Fibroblast of skin of scalp (primary cell): ENCODE measurements at places on chromosomes 2 and 18.

GRCh38 chr2:64629329-64629781, 24.4 kb downstream of the SERTAD2 start:
- DNase-seq, result no peak

DNA sequence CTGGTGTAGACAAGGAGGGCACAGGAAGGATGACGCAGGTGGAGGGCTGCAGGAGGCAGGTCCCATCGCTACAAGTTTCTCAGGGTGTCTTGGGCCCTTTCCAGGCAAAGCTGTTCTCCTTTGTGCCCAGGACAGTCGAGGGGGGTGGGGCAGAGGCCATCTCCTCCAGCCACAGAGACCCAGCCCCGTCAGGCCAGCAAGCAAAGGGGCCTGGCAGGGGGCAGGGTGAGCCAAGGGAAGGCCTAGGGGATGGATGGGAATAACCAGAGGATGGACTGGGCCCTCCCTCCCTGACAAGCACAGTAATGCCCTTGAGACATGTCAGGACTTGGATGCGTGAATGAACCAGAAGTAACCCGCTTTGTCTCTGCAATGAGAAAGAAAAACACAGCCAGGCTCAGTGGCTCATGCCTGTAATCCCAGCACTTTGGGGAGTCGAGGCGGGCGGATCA, 6.3 kb downstream of the TCF23 start:
- no peak for DNase-seq

DNA sequence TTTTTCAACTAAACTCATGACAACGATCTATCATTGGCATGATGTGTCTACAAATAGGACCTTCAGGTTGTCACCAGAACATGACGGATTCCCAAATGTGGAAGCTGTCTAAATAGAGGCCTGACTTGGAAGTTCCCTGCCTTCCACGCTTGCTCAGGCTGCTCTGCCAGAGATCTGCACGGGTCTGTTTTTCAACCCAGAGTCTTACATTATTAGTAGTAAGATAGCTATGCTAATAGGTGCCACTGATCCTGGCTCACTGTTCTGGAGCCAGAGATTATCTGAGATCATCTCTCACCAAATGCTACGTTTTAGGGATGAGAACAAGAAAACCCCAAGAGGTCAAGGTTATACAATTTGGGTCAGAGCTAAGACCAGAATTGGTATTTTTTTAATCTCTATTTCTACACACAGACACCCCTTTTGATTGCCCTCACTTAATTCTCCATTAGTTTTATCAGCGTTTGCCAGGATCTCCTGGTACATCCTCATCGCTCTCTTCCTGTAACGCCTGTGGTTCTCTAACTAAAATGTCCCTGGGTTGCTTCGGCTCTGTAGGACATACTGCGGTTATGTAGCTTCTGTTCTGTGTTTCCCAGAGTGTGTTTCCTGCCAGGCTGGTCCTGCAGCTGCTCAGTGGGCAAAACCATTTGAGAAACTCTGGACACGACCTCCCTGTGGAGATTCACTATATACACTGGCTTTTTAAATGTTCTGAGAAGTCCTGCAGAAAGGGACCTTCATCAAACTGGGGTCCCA, 5.7 kb downstream of the CDC42EP3 start:
- DNase-seq, result no peak

GRCh38 chr2:131037398-131038257, 55.6 kb downstream of the FAM168B start:
- no peak for DNase-seq

- no peak for DNase-seq
Measured at GRCh38 chr2:215032153-215032552, 106.3 kb downstream of the ABCA12 start.

DNA sequence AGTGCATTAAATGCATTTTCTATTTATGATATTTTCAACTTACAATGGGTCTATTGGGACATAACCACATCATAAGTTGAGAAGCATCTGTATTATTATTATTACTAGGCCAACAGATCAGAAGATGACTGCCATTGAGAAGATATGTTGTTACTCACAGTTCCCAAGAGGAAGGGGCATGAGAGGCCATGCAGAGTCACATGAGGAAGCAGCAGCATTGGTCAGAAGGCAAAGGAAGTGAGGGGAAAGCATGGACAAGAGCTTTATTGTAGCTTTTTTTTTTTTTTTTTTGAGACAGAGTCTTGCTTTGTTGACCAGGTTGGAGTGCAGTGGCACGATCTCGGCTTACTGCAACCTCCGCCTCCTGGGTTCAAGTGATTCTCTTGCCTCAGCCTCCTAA, 66.2 kb upstream of the LCLAT1 start:
- DNase-seq, result no peak

DNA sequence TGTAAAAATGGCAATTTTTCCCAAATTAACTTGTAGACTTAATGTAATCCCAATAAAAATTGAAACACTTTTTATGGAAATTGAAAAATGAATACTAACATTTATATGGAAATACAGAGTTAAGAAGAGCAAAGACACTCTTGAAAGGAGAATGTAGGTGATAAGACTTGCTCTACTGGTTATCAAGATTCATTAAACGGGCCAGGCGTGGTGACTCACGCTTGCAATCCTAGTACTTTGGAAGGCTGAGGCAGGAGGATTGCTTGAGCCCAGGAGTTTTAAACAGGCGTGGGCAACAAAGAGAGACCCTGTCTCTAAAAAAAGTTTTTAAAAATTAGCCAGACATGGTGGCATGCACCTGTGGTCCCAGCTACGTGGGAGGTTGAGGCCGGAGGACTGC, 29.5 kb upstream of the ZNF396 start:
- DNase-seq, result no peak

GRCh38 chr2:221134718-221135117, 437.4 kb downstream of the EPHA4 start:
- no peak for DNase-seq

DNA sequence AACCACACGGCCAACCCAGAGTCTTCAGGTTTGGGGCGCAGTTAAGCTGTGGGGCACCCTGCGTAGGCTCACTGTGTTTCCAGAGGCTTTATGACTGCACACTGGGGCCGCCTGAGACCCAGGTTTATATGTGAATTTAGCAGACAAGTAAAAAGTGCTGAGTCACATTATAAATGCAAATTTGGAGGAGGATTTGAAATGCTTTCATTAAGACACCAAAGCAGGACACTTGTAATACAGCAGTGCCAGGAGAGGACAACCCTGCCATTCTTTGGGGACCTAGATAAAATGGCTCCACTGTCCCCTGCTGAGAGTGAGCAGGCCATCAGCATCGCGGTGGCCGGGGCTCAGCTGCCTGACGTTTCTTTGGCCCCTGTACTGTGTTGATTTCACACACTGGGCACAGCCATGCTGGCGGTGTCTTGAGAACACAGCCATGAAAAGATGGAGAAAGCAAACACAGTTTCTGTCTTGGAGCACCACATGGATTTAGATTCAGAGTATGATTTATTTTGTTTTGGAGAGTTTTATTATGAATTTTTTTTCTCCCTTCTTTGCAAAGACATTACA, 10.2 kb downstream of the ACKR3 start:
- no peak for DNase-seq

DNA sequence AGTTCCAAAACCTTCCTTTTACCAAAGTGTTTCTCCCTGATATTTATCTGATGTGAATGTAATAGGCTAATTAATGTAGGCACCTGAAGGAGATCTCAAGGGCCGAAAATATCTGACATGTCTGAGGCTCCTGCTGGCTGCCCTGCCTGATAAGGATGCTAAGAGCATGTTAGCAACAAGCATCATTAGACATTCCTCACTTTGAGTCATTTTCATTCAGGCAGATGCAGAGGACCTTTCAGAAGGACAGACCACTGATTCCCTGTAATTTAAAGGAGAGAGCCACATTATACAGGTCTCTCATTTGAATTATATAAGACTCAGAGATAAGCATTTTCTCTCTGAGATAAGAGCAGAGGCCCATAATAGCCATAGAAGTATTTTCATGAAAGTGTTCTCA, 222.4 kb upstream of the NCKAP5 start:
- DNase-seq, result peak; percentile 55

DNA sequence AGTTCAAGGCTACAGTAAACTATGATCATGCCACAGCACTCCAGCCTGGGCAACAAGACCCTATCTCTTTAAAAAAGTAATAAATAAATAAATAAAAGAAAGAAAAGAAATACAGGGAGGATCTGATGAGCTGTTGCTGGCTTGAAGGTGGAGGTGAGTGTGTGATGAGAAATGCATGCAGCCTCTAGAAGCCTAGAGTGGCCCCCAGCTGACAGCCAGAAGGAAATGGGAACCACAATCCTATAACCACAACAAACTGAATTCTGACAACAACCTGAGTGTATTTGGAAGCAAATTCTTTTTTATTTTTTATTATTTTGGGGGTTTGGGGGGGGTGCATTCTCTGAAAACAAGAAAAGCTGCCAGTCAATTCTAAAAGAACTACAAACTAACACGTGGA, 14.6 kb downstream of the NOL10 start:
- no peak for DNase-seq

- no peak for DNase-seq
Measured at GRCh38 chr2:171320208-171320621, 113.6 kb downstream of the METTL8 start.

- peak; percentile 96 for DNase-seq
Measured at GRCh38 chr18:46155641-46156051, 51.5 kb downstream of the HAUS1 start.

DNA sequence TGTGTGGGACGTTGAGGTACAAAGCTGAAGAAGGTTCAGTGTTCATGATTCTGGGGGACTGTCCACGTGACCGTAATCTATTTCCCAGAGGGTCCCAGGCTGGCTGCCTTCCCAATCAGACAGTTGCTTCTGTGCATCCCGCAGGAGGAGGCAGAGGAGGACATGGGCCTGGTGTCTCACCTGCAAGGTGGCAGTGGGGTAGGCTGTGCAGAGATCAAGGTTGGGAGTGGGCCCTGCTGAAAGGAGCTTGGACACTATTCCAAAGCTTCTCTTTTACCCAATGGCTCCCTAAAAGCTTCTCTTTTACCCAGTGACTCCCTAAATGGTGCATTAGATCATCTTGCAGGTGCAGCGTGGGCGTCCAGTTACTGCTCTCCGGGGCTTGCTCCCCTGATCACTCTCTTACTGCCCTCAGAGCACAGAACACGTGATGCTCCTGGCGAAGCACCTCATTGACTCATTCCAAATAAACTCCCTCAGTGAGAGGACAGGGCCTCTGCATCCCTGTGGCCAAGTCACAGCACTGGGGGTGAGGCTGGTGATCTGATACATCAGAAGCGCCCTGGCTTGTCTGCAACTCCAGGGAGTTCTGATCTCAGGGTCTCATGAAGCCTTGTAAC, 41.5 kb downstream of the RNF144A start:
- no peak for DNase-seq

DNA sequence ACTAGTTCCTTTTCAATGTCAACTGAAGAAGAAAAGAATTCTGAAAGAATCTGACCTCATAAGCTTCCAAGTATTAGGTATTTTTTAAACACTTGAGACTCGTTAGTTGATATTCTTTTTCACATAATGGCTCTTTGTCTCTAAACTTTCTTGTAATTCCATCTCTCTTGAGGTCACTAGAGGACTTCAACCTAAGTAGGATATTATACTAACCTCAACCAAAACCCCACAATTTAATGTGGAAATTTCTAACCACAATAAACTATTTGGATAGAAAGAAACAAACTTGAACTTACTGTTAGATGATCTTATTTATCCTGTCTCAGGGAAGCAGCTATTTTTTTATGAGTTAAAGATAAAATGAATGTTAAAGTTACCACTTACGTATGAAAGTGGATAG, 206.9 kb upstream of the FSIP2 start:
- DNase-seq, result no peak

DNA sequence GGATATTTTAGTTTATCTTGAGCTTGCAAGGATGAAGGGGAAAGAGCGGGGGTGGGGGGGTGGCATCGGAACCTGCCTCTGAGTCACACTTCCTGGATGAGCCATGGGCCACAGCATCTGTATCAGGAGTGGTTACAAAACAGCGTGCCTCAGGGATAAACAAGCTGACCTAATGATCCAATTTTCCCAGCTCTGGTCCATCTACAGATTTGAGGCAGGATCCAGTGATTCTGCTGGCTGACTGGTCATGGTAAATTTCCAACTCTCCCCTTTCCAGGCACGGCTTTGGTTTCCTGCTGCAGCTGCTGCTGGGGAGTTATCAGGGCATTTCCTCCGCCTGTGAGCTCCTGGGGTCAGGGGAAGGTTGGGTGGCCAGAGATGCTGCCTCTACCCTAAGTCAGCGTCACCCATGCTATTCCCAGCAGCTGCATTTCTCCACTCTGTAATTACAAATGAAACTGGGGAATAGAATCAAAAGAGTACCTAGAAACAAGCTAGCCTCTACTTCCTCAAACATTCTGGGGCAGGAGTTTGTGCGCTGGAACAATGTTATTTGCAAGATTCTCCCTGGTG, 4.7 kb upstream of the HPCAL1 start:
- DNase-seq, result peak; percentile 47

DNA sequence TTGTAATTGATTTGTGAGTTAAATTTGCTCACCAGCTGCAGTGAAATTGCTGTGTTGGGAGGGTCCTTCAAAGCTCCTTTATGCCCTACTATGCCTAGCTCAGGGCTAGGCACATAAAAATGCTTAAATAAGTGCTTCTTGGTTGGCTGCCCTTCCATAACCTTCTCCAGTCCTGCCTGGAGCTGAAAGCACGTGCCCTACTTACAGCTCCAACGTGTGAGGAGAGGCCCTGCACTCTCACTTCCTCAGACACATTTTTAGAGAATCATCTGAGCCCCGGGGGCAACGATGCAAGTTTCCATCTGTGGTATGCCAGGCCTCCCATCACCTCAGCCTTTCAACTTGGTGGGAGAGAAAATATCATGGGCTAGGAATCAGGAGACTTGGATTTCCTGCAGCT, 202.7 kb downstream of the BCL11A start:
- DNase-seq, result no peak

GRCh38 chr2:69780921-69781320, 39.0 kb downstream of the ANXA4 start:
- DNase-seq, result no peak

DNA sequence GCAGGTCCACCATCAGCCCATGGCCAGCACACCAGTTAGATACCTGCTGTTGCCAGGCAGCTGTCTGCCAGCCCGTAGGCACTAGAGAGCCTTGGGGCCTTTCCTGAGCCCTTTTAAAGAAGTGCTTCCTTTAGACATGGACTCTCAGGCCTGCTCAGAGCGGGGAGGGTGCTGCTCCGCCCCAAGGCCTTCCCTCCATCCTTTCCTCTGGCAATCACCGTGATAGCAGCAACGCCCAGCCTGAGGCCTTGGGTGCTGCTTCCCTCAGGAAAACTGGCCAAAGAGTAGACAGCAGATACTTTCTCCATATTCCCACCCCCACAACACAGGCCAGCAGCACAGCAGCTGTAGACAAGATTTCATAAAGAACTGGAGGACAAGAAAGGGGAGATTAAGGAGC, 22.3 kb upstream of the C1QL2 start:
- no peak for DNase-seq

- peak; percentile 69 for DNase-seq
Measured at GRCh38 chr2:231387904-231388724, 7.4 kb upstream of the B3GNT7 start.
